CD8-positive, alpha-beta T cell (primary cell): ENCODE measurements at places on chromosomes 2 and 18.

- no peak for DNase-seq
Measured at GRCh38 chr18:39746201-39746600, 2180.6 kb upstream of the CELF4 start.

DNA sequence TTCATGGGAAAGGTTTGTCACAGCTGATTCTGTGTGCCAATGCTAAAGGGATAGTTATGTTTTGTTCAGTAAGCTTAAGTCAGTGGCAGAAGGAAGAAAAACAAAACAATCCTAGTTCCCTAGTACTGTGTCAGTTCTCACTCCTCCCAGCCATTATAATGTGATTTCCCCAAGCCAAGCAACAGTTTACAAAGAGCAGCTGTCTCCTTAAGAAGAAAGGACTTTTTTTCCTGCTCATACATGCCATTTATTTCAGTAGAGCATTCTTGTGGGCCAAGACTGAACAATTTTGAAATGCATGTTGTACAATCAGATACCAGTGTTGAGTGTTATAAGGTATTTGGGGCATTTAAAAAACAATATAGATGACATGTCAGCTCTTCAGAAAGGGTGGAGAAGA, 52.1 kb downstream of the NEMP2 start:
- no peak for DNase-seq

- DNase-seq = no peak
Measured at GRCh38 chr2:164457271-164457670, 164.0 kb downstream of the GRB14 start.

DNA sequence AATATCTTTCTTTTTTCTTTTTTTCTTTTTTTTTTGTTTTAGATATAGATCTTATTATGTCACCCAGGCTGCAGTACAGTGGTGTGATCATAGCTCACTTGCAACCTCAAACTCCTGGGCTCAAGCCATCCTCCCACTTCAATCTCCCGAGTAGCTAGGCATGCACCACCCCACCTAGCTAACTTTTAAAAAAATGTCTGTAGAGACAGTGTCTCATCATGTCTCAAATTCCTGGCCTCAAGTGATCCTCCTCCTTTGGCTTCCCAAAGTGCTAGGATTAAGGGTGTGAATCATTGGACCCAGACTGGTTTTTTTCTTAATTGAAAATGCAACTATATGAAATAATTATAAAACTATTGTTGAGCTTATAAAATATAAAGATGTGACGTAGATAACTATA, 9.8 kb upstream of the ZCCHC2 start:
- no peak for DNase-seq

- DNase-seq = peak; percentile 79
Measured at GRCh38 chr2:237744613-237745249, 53.8 kb upstream of the RBM44 start.

- no peak for DNase-seq
Measured at GRCh38 chr18:57780318-57780705, 22.8 kb downstream of the ATP8B1 start.

DNA sequence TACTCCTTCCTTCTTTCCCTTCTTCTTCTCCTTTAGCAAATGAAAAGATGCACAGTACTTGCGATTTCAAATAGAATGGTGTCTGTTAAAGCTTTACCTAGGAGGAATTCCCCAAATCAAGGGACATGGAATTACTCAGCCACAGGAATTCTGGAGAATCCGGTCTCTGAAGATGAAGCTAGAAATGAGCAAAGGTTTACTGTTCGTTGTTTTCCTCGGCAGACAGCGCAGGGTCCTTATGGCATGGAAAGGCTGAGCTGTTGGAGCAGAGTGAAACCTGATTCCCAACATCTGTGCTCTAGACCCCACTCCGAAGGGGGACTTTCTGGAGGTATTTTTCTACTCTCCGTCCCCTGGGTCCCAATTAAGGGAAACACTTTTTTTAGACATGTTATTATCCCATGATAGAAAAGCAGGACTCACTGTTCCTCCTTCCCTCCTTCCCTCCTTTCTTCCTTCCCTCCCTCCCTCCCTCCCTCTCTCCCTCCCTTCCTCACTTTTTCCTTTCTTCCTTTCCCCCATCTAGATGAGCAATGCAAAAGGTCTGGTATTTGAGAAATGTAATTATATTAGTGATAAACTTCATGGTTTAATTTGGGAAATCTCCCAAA, 47.1 kb downstream of the CDCA7 start:
- no peak for DNase-seq

DNA sequence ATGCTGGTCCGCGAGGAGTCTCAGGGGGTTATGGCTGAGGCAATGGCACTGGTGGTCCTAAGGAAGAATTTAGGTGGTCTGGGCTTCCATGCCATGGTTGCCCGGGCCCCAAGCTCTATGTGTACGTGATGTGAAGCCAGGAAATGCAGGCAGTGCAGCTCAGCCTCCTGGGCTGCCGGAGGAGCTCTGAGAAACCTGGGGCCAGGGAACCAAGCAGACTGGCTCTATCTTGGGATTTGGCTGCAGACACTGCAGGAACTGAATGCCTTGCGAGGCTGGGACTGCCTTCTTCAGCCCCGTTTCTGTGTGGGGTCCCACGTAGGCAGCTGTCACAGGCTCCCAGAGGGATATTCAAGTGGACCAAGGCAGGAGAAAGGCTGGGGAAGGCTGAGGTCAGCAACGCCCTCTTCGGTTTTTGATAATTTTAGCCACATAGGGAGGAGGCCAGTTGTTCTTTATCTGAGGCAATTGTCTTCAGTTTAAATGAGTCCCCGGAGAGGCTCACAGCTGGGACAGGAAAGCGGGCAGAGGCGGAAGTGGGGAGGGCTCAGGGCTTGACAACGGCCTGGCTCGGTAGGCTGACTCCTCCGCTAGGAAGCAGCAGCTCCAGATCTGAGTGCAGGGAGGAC, 77.7 kb downstream of the RHOB start:
- DNase-seq = no peak

- no peak for DNase-seq
Measured at GRCh38 chr2:202910698-202911097, 775 bp downstream of the WDR12 start.

GRCh38 chr2:214107726-214108125, 303.1 kb upstream of the VWC2L start:
- DNase-seq = no peak

- DNase-seq = no peak
Measured at GRCh38 chr2:28185153-28185552, 207.5 kb upstream of the FOSL2 start.

DNA sequence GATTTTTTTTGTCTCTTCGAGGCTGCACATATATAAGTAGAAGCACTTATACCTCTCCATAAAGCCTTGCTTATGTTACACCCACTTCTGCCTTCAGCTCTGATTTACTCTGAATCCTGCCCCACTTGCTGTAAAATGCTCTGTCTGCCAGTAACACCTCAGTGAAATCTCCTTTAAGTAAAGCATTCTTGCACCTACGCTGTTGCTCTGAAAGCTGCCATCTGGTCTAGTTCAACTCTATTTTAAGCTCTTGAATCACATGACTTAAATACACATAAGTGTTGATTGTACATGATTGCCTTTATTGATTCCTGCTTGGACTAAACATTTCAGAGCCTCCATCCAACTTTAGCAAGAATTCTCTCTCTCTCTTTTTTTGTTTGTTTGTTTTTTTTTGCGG, 609.0 kb upstream of the CELF4 start:
- no peak for DNase-seq

- DNase-seq = no peak
Measured at GRCh38 chr18:10006311-10006893, 92.6 kb downstream of the VAPA start.
